ENCODE measurements at places on chromosomes 13 and 19.

DNA sequence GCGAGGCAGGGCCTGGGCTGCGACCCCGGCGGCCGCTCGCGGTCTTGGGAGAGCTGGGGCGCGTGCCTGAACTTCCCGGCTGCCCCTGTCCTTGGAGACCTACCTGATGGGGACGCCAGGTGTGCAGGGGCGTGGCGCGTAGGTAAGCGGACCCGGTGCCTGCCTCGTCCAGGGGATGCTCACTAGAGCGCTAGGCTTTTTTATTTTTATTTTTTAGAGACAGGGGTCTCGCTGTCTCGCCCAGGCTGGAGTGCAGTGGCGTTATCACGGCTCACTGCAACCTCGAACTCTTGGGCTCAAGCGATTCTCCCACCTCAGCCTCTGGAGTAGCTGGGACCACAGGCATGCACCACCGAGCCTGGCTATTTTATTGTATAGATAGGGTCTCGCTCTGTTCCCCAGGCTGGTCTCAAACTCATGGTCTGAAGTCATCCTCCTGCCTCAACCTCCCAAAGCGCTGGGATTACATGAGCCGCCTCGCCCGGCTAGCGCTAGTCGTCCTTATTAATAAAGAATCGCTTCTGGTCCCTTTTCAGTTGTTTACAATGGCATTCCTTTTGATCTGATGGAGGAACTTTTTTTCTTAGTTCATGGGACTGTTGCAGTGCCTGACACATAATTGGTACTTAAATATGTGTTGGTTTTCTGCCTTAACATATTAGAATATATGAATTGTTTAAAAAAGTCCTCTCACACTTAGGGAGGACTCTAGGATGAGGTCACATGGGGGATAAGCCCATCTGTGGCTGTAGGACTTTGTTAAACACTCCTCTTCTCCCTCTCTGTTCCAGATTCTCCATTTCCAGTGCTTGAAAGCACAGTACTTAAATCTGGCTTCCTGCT, 812 bp downstream of the DPY19L3 start:
- DNase-seq = no peak

DNA sequence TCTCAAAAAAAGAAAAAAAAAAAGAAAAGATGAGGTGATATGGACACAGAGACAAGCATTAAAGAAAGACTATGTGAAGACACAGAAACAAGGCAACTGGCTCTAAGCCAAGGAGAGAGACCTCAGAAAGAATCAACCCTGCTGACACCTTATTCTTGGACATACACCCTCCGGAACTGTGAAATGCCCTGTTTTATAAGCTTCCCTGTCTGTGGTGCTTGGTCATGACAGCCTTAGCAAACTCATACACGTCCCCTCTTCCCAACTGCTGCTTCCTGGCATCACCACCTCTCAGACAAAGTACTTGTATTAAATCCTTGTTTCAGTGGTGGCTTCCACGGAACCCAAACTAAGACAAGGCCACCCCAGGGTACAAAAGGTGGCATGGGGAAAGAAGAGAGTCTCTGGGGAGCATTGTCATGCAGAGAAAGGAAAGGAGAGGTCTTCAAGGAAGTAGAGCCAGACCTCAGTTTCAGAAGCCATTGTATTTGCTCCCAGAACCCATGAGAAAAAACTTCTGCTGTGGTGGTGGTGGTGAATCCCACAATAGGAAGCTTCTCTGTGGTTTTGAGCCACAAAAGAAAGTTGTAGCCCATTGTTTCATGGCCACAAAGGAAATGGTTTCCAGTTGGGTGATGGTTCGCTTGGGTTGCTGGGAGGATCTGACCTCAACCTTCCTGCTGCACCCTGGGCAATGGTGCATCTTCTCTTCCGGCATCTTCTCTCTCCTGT, 16.3 kb upstream of the TSPAN16 start:
- DNase-seq = no peak

GRCh38 chr13:108573455-108573854, 56.0 kb upstream of the MYO16 start:
- no peak for DNase-seq

GRCh38 chr13:73235385-73235784, 176.6 kb downstream of the KLF5 start:
- no peak for DNase-seq

DNA sequence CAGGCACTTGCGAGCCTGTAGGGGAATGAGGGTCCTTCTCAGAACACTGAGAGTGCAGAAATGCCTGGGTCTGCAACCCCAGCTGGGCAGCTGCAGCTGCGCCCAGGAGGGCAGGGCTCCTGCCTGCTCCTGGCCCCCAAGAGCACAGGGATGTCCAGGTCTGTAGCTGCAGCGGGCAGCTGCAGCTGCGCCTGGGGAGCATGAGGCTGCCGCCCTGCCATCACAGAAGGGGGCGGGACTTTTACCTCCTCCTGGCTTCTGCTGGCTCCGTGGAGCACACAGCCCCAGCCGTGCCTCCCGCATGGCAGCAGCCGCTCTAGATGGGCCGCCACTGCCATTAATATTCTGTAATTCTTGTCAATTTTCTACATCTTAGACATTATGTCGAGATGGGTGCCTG, 17.8 kb downstream of the CPB2 start:
- no peak for DNase-seq

DNA sequence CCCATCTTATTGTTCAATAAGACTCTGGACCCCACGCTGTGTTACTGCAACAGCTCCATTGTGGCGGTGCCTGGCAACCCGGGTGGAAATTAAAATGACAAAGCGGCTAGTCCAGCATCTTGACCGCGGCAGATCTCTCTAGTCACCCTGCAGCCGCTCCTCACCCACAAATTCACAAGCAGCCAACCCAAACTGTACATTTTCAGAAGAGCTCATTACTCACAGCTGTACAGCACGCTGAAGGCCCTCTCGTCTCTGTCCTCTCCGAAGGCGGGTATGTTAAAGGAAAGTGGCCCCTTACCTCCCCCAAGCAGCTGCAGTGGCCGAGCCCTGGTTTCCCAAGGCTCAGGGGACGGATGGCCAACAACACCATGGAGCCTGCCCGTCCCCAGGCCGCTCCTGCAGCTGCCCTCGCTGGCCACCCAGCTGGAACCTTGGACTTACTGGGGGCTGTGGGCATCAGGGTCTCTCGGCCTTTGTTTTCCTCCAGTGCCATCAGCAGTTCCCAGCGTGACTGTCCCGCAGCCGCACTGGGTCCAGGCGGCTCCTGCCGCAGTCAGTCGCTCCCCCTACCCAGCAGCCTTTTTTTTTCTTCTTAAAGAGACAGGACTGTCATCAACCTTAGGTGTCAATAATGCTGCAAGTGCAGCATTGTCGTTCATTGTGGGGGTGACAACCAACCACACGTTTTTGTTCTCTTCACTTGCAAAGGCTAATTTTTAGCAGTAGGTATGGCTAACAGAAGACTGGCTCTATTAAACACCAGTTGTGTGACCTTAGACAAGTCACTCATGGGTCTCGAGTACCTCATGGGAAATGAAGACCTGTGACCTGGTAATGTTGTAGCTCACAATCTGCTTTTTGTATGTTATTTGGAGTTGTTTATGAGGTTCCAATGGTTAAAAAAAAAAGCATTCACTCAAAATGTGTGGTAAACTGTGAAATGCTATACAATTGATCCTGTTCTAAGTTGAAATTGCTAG, at the start of gene SACS:
TSS of gene SACS (minus strand) at position 532 of the 983 bp plus-strand sequence. CDS start 22,463 bp downstream, outside the sequence.
- no peak for DNase-seq

- no peak for DNase-seq
Measured at GRCh38 chr13:112634102-112634501, 46.1 kb upstream of the TUBGCP3 start.

DNA sequence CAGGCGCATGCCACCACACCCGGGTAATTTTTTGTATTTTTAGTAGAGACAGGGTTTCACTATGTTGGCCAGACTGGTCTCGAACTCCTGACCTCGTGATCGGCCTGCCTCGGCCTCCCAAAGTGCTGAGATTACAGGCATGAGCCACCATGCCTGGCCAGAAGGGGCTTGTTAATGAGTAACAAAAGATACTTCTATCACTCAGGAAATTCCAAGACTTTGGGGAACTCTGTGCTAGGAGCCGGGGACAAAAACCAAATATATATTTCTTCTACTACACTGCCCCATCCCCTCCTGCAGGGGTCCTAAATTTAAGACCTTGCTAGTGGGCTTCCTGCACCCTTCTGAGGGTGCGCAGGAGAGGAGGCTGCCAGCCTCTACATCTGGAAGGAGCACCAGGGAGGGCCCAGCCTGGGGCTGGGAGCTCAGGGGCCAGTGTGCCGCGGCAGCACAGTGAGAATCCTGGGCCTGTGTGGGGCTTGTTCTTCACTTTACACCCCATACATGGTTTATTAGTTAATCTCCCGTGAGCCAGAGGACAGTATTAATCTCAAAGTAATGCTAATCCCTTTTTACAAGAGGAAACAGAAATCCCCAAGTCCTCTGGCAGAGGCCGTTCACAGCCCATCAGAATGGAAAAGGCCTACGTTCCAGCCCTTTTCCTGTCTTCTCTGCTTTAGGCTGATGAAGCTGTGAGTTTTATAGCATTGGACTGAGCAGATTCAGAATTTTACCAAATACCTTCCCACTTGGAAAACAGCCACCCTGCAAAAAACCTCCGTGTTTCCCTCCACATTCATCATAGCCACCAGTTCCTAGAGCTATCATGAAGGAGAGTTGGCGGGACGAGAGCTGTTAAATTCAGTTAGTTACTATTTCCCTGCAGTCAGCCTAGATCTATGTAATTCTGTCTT, 44.4 kb upstream of the NPAS1 start:
- DNase-seq = no peak

GRCh38 chr19:51786646-51787494, 8.1 kb upstream of the FPR3 start:
- DNase-seq = no peak

- DNase-seq = no peak
Measured at GRCh38 chr19:47545061-47545948, 27.6 kb downstream of the ZNF541 start.

DNA sequence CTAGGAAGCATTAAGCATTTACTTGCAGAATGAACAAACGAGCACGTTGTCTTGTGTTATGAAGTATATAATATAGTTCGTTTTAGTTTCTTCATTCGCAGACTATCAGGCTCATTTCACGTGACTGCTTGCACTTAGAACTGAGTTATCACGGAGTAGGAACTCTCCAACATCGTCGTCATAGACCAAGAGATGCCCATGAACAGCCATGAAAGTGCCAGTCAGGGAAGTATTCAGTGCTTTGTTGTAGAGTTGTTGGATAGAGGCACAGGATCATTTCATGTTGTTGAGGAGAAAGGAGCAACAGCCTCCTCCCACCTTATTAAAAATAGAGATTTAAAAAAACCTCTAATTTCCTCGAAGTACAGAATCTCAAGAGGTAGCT, 977 bp upstream of the IL17D start:
- DNase-seq = no peak

GRCh38 chr19:45307361-45307760, 15.3 kb downstream of the CKM start:
- no peak for DNase-seq

GRCh38 chr19:40332669-40333068, 15.5 kb downstream of the C19orf47 start:
- no peak for DNase-seq

DNA sequence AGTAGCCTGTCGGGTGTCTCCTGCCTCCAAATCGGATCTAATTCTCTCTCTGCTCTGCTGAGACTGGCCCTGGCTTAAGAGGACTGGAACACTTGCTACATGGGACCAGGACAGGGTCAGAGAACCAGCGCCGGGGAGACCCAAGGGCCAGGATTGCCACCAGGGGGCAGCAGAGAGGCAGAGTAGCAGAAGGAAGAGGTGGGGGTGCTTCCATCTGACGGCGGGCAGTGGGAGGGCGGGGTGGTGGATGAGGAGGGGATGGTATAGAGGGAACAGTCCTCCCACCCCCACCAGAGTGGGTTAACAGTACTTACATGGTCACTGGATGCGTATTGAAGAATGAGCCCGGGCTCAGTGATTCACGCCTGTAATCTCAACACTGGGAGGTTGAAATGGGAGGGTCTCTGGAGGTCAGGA, 11.9 kb downstream of the SELENOW start:
- peak; percentile 62 for DNase-seq

DNA sequence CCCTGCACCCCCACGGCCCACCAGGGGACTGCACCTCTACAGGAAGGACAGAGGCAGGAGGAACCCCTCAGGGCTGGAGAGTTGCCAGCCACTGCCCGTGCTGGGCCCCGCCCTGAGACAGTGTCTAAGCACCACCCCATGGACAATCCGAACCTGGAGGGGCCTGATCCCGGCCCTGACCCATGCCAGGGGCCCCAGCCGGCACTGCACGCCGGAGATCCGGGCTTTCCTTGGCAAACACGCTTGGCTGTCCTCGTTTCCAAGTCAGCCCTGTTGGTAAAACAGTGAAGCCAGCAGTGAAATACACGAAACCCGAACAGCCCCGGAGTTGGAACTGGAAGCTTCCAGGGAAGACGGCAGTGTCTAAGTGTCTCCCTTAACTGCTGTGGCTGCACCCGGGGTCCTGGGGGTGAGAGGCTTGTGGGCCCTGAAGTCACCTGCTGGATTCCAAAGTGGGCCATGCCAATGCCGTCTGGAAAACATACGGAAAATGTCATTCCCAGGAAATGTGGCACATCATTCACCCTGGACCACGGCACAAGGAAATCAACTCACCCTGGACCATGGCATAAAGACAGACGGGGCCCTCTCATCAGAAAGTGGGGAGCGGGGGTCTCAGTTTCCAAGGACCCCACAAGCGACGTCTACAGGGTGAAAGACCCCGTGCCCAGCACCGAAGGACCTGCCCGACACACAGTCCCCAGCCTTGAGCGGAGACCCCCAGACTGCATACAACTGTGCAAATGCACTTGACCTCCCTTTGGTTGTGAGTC, 30.9 kb downstream of the RASA3 start:
- no peak for DNase-seq

- DNase-seq = no peak
Measured at GRCh38 chr19:50928831-50929230, 17.6 kb upstream of the KLK4 start.

DNA sequence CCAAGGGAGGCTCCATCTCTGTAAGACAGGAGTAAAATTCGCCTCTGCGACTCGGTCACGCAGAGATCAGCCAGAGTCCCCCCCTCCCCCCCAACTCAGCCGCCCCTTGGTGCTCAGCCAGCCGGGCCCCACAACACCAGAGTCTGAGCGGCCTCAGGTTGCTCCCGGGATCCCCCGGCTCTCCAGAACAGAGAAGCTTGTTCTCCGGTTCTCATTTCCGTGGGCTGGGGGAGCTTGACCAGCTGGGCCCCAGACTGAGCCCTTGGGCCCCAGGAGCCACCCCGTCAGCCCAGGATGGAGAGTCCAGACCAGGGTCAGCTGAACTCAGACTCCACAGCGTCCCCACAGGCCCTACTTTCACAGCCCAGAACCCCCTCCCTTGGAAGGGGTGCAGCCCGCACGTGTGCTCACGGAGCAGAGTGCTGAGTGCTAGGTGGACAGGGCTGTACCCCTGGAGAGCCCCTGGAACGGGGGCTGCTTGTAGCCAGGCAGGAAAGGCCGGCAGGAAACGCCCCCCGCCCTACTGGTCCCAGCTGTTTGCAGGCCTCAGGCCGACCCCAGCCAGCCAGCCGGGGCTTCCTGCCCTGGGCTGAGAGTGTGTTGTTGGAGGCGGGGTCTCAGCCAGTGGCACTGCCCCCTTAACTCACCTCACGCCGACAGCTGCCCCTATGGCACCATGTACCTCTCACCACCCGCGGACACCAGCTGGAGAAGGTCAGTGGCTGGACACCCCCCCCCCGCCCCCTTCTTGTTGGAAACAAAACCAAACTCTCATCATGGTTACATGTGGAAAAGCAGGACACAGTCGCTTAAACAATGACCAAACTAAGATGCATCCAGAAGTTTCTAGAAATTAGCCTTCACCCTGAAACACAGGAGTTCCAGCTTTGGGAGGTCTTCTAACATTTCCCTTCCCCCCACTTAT, 44.4 kb downstream of the COMP start:
- no peak for DNase-seq
